ENCODE measurements at places on chromosomes 16 and 17. TPM values are rescaled to one million over a fixed set of nuclear protein-coding genes. Genes with fewer than 3 reads are reported as not detected.

- peak; percentile 77 for DNase-seq
These were observed at the start of gene RBL2 for GRCh38 chr16:53434377-53435065. RBL2 (plus strand) TSS chr16:53434471; CDS start chr16:53434557, 86 bp downstream.

DNA sequence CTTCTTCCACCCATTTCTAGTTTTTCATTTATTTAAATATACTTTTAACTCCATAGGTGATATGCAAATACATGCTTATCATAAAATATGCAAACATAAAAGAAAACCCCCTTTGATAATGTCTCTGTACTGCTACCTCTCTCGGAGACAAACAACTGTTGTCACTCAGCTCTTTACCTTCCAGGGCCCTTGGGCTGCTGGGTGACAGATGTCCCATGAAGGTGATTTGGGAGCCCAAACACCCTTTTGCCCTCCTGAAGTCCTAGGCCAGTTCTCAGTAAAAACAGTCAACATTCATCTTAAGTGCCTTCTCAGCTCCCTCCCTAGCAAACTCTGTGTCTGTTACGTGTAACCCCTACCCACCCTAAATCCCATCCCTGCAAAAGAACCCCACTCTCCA lies 37.5 kb downstream of the CHD9 start:
- DNase-seq, result no peak

GRCh38 chr16:68082629-68083238 lies 2.4 kb upstream of the NFATC3 start:
- DNase-seq, result no peak

GRCh38 chr17:52524096-52524637 lies 365.7 kb upstream of the CA10 start:
- peak; percentile 26 for DNase-seq

DNA sequence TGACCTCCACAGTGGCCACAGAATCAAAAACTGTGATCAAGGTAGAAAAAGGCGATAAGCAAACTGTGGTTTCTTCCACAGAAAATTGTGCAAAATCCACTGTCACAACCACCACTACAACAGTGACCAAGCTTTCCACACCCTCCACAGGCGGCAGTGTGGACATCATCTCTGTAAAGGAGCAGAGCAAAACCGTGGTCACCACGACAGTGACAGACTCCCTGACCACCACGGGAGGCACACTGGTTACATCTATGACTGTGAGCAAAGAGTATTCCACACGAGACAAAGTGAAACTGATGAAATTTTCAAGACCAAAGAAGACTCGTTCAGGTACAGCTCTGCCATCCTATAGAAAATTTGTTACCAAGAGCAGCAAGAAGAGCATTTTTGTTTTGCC lies 83.6 kb downstream of the C17orf58 start:
- no peak for DNase-seq

DNA sequence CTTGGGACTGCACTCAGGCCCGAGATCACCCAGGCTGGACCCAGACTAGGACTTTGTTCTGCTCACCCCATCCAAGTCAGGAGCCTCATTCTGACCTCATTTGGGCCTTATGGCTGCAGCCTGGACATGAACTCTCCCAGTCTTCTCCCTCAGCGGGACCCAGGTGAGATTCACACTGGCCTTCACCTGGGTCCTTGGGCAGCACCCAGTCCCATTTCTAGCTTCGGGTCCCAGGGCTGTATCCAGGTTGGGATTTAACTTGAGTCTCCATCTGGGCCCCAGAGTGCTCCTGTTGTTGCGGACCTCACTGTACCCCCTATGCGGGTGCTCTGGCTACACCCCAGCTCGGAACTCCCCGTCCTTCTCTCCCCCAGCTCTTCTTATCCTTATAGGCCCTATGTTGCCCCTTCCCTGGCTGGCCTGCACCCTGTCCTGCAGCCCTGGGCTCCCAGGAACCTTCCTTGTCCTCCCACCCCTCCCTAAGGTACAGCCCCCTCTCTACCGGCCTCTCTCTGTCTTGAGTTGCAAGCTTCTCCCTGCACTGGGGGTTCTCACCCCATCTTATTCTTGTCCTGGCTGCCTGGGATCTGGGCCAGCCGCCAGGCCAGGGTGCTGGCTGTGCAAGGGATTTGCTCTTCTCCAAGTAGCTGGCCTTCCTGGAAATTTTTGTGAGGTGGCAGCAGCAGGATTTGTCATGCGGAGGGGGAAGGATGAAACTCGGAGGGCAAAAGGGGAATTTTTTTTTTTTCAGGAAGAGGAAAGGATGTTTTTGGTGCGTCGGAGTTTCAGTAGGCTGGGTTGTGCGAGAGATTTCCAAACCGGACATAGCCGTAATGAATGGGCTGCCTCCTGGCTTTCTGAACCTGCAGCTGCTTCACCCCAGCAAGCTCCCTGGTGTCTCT lies 904 bp downstream of the MAP2K3 start:
- DNase-seq, result peak; percentile 28

DNA sequence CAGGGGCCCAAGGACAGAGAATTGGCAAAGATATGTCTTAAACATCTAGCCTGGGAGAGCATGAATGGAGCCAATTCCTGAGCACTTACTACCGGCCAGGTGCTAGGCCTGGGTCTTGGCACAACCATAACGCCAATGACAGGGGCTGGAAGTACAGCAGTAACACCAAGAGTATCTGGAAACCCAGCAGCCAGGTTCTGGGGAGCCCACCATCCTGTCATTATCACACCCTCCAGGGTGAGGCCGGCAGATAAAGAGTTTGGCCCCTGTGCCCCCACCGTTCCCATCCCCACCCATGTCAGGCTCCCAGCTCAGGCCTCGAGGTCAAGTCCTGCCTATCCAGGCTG lies 508 bp upstream of the TMC8 start:
- no peak for DNase-seq

The MYADML2 gene
- 0.08 TPM for polyA plus RNA-seq

The IGSF6 gene
- 6.4 TPM for polyA plus RNA-seq

The KRTAP2-1 gene
- not detected for polyA plus RNA-seq
